ENCODE measurements at places on chromosomes 2 and 18. TPM values are rescaled to one million over a fixed set of nuclear protein-coding genes. Genes with fewer than 3 reads are reported as not detected.

GRCh38 chr2:180787330-180787729 lies 193.1 kb upstream of the UBE2E3 start:
- no peak for DNase-seq

- no peak for DNase-seq
Measured at GRCh38 chr2:171143670-171144062, 17.0 kb downstream of the TLK1 start.

DNA sequence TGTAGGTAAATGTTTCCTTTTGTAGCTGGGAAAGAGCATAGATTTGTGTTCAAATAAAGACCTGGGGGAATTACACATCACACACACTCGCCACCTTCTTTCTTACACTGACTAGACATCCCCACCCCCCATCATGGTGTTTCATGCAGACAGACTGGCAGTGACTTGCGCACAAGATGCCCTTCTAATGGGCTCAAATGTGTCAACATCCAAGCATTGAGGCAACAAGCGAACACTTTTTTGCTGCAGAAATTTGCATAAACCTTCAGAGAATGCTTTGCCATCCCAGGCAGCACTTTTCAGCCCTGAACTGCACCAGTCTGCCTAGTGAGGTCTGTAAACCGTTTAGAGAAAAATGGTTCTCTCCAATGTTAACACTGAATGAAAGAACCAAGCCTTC lies 4.5 kb downstream of the HOXD8 start:
- no peak for DNase-seq

GRCh38 chr2:63743170-63743981 lies 98.3 kb upstream of the UGP2 start:
- DNase-seq, result no peak

ANKRD30BL gene
- not detected for total RNA-seq

CGREF1 gene
- total RNA-seq, result not detected

LHCGR gene
- 0.72 TPM for total RNA-seq

PRKRA gene
- 34.3 TPM for total RNA-seq

PLCL1 gene
- 6.8 TPM for total RNA-seq

Data from upper lobe of left lung (tissue), 6 donors.